ENCODE measurements at places on chromosomes 16 and 17.

GRCh38 chr16:75620326-75621169, 2.5 kb downstream of the ADAT1 start:
- DNase-seq, result no peak

GRCh38 chr16:22670551-22671041, 143.4 kb upstream of the HS3ST2 start:
- peak; percentile 72 for DNase-seq

DNA sequence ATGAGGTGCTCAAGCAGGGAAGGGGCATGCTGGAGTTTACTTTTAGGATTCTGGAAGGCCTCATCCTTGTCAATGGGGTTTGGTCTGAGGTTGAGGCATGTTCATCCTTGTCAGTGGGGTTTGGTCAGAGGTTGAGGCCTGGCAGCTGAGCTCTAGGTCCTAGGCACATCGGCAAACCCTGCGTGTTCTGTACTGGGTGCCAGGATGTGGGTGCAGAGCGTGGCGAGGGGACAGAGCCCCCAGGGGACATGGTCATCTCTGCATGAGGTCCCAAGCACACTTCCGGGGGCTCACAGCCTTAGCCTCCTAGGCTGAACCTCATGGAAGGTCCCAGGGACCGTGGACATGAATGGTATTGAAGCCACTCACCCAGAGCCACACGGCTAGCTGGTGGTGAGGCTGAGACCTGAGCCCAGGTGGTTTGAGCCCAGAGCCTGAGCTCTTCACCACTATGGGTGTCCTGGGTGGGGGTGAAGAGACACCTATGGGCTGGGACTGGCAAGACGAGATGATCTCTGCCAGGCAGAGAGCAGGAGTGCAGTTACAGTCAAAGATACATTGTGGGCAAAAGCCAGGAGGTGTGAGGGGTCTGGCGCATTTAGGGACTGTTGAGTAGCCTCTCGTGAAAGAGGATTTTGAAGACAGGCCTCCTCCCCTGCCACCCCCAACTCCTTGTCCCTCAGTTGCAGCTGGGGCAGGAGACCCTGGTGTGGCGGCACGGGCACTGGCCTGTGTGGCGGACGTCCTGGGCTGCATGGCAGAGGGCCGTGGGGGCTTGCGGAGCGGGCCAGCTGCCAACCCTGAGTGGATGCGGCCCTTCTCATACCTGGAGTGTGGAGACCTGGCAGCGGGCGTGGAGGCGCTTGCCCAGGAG, 19.3 kb downstream of the FCSK start:
- DNase-seq, result no peak

DNA sequence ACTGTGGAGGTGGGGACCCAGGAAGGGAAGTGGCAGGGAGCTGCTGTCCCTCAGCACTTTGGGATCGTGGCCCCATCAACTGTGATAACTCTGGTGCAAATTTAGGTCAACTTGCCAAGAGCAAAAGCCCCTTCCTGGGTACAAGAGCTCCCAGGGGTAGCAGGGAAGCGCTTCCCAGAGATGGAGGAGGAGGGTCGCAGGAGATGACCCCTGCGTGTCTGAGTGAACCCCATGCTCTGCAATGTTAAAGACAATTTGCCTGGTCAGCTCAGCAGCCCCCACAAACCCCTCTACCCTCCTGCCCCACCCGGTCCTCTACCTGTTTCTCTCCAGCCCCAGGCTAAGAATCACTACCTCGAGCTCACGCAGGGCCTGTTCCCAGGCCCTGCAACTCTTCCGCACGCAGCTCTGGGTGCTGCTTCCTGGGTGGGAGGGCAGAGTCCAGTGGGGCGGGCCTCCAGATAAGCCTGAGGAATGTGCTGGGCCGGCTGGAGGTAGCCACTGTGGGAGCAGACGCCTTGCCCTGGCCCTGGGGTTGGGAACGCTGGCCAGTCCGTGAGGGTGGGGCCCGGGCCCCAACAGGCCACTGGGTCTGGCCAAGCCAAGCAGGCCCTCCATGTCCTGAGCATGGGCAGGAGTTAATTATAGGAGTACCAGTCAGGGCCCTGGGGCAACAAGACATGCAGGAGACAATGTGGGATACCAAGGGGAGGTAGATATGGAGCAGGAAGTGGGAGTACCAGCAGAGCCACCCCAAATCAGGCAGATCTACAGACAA, 6.1 kb downstream of the DOK4 start:
- DNase-seq, result no peak

- peak; percentile 48 for DNase-seq
Observed at GRCh38 chr16:68790130-68790761, 53.1 kb upstream of the TANGO6 start.

GRCh38 chr16:29107299-29107698, 122.4 kb downstream of the LAT start:
- DNase-seq, result no peak

DNA sequence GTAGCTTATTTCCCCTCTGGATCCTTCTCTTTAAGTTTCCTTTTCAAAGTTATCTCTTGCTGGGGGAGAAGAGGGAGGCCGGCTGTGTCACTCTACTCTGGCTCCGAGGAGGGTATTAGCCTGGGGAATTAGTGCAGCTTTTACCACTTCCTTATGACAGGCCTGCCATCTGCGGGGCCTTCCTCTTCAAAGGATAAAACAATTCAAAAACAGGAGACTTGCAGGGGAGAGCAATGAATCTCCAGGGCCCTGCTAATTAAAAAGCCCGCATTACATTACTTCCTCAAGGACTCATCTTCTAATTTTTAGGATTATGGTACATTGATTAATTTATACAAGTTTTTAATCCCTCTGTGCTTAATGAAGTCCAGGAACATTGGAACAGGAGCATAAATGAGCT, 190.9 kb upstream of the CDH5 start:
- no peak for DNase-seq

GRCh38 chr17:40522961-40523310, 21.5 kb upstream of the TNS4 start:
- no peak for DNase-seq

GRCh38 chr16:56789360-56789759, 59.4 kb downstream of the NUP93 start:
- no peak for DNase-seq

GRCh38 chr16:17770104-17770503, 299.3 kb upstream of the XYLT1 start:
- no peak for DNase-seq

DNA sequence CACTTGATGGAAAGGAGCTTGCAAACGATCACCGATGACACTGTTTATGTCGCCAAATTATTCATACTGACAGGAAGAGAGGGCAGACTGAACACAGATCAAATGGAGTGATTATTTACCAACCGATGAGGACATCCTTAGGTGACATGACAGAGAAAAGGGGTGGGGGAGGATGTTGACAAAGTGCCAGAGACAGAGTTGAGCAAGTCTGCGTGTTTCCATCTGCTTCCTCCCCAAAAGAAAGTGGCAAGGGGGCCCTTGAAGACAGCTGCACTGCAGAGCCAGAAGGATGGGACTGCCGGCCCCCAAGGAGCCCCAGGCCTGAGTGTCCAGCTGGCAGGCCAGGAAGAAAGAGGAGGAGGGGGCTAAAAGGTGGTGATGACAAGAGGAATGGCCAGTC, 191.0 kb upstream of the RPL38 start:
- no peak for DNase-seq

DNA sequence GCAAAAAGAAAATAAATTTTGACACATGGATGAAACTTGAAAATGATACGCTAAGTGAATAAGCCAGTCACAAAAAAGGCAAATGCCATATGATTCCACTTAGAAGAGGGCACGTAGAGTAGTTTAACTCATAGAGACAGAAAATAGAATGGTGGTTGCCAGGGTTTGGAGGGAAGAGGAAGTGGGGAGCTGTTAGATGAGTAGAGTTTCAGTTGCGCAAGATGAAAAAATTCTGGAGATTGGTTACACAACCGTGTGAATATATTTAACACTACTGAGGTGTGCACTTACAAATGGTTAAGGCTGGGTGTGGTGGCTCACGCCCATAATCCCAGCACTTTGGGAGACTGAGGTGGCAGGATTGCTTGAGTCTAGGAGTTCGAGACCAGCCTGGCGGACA, 93.4 kb upstream of the TMEM132E start:
- DNase-seq, result no peak

GRCh38 chr17:79607940-79608623, 2.8 kb downstream of the RBFOX3 start:
- peak; percentile 85 for DNase-seq

DNA sequence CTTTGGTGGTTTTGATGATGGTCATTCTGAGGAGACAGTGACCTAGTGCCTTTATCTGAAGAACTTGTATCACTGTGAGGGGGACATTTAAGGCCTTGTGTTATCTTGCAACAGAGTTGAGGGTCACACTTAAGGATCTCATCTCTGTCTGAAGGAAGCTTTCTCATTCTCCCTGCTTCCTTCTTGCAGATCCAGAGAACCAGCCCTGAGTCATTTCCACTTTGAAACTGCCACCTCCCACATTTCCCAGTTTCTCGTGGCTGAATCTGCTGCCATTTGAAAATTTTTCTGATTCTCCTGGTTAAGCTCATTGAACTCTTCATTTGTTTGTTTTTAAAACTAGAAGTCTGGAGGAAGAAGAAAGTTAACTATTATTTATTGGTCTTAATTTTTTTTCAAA, 190.2 kb upstream of the CDH11 start:
- no peak for DNase-seq

DNA sequence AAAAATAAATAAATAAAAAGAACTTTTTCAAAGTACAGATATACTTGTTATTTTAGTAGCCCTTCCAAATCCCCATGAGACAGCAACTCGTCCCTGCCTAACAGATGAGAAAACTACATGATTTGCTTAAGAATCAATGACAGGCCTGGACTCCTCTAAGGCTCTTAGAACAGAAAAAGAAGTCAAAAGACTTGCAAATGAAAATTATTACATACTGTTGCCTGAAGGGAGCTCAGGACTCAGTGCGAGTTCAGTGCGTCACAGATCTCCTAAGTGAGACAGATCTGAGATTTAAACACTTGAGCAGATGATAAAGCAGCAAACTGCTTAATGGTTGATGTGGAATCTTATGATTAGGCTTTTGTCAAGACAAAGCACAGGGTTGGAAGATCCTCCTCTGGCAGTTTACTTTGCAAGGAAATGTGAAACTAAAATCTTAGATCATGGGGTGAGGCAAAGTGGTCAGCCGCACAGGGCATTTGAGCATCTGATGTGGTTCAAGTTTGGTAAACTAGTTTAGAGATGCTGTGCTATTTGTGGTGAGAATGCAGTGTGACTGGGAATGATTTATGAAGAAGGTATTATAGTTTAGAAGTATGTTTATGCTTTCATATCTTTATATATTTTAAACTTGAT, 138.1 kb downstream of the TRIM37 start:
- peak; percentile 64 for DNase-seq

GRCh38 chr16:65375651-65376050, 253.8 kb upstream of the CDH11 start:
- no peak for DNase-seq

DNA sequence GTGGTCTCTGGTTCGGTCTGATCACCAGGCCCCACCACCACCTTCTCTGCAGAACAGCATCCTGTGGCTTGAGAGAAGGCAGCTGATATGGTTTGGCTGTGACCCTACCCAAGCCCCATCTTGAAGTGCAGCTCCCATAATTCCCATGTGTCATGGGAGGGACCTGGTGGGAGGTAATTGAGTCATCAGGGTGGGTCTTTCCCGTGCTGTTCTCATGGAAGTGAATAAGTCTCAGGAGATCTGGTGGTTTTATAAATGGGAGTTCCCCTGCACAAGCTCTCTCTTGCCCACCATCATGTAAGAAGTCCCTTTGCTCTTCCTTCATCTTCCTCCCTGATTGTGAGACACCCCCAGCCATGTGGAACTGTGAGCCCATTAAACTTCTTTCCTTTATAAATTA, 352.3 kb upstream of the CDH5 start:
- DNase-seq, result no peak

DNA sequence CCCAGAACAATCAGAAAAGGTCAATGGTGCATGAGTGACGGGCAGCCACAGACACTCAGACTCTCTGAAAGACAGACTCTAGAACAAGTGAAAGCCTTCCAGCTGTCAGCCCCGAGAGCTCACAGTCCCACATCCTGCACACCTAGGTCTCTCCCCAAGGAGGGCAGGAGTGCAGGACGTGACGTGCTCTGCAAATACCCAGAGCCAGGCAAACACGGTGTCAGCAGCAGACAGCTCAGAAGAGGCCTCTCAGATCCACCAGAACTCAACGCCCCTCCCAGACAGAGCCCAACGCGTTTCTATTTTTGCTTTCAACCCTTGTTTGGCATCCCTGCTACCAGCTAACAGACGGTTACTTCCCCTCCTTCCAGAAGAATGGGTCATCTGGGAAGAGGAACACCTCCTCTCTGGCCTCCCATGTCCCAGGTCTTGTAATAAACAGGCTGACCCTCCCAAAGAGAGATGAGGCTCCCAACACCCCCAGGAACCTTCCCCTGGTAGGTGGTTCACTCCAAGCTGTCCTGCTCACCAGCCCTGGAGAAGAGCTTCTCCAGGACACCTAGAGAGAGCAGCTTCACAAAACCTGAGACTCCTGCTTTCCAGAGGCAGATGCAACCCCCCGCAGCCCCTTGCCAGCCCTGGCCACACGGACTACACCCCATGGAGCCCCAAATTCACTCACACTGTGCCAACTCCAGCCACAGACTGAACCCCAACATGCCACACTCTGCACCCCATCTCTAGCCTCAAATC, 7.6 kb downstream of the PITPNM3 start:
- no peak for DNase-seq

- peak; percentile 43 for DNase-seq
Observed at GRCh38 chr16:68707340-68708152, 29.5 kb upstream of the CDH1 start.

DNA sequence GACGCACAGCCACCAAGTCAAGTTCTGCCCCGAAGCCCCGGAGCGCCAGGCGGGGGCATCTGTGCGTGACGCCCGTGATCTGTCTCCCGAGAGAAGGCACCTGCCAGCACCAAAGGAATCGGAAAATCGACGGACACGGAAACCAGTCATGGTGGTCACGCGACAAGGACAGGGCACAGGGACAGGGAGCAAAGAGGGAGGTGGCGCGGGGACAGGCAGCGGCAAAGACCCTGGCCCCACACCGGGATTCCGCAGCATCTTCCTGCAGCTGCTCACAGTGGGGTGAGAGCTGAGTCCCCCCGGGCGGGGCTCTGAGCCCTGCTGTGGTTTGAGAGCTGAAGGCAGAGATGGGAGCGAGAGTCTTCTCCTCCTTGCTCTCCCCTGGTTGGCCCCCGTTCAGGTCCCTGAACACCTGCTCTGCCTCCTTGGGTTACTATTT, 56.4 kb downstream of the ABR start:
- no peak for DNase-seq

GRCh38 chr17:4162775-4163466, 19.9 kb downstream of the CYB5D2 start:
- peak; percentile 72 for DNase-seq

DNA sequence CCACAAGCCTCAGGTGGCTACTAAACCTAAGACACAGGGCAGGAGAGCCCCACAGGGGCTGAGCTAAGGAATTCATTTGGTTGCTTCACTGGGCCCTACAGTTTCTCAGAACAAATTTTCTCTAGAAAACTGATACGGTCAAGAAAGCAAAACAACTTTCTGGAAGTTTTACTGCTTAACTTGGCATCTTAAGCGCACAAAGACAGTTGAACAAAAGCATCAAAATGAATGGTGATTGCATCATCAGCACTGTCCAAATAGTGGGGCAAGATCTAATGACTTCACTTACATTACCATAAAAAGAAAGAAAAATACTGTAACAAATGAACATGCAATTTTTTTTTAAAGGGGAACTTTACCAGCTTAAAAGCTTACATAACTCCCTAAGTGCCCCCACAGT, 47.6 kb downstream of the XPO6 start:
- DNase-seq, result peak; percentile 29

- no peak for DNase-seq
Observed at GRCh38 chr17:9071016-9071415, 49.7 kb downstream of the NTN1 start.

- no peak for DNase-seq
Observed at GRCh38 chr17:6233856-6234255, 163.7 kb downstream of the WSCD1 start.

- no peak for DNase-seq
Observed at GRCh38 chr17:1179112-1179817, 516 bp downstream of the ABR start.
